Activated T-helper 17 cell treated with anti-CD3 and anti-CD28 coated beads, Interleukin-2, amount 50 U/mL, for 72 hours (primary cell): ENCODE measurements at places on chromosomes 5 and 9.

DNA sequence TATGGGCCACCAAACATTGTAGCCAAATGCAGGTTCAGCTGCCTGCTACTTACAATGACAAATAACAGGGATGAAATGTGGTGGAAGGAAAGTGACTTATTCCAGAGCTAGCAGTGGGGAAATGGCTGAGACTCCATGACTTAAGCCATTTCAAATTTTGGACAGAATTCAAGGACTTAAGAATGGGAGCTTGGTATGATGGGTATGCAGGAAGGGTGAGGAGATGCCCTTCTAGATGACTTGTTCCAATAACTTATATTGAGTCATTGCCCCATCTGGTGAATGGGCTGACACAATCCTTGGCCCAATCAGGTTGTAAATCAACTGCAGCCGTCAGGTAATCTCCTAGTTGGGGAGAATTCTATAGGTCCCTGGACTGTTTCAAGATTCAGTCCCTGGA lies 230.7 kb upstream of the SGCD start:
- ATAC-seq = no peak

DNA sequence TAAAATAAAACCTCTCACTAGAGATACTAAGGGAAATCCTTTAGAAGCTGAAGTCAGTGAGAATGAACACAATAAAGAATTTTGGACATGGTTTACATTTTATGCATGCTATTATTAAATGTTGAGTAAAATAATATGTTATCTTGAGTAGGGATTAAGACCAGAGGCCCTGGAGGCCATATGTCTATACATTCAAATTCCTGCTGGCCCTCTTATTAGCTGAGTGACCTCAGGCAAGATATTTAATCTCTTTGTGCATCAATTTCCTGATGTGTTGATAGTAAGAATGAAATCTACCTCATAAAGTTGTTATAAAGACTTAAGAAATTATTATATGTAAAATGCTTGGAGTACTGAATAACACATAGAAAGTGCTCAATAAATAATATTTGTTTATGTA lies 281.1 kb upstream of the KLF4 start:
- no peak for ATAC-seq

- no peak for ATAC-seq
These were observed 89.7 kb upstream of the IRX2 start for GRCh38 chr5:2841208-2841607.

GRCh38 chr9:73810585-73811215 lies 659.0 kb downstream of the ANXA1 start:
- ATAC-seq = no peak

GRCh38 chr9:89313842-89314241 lies 2.8 kb downstream of the CKS2 start:
- ATAC-seq = no peak

DNA sequence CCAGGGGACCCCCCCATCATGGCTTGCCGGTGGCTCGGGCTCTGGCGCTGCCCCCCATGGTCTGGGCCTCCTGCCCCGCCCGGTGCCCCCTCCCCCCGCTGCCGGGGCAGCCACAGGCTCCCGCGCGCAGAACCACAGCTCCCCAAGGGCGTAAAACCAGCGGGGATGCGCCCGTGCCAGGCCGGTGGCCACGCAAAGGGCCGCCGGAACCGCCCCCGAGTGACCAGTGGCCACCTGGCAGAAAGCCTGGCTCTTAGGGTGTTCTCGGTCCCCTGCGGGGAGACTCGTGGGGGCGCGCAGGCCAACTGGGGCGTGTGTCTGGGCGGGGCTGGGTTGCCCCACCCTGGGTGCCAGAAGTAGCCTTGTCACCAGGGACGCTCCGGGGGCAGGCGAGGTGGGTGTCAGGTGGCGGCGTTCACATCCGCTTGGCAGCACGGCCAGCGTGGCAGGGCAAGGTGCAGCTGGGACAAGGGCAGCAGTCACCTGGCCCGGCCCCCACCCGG lies 515 bp upstream of the AGPAT2 start:
- ATAC-seq = no peak

DNA sequence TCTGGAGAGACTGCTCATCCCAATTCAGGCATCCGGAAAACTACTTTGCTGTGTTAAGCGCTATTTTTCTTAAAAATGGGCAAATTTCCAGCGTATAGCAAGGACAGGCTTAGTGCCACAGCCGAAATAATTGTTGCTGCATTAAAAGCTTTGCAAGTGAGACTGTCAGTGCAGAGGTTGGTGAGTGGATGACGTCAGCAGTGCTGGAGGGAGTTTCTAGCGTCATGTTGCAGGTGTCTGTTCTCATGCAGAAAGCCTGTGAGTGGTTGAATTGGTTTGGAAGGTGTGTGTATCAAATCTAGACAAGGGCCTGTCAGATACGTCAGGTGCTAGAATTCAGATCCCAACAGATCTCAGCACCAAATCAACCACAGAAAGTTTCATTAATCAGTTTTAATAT lies 204.4 kb downstream of the TRIO start:
- ATAC-seq = no peak

DNA sequence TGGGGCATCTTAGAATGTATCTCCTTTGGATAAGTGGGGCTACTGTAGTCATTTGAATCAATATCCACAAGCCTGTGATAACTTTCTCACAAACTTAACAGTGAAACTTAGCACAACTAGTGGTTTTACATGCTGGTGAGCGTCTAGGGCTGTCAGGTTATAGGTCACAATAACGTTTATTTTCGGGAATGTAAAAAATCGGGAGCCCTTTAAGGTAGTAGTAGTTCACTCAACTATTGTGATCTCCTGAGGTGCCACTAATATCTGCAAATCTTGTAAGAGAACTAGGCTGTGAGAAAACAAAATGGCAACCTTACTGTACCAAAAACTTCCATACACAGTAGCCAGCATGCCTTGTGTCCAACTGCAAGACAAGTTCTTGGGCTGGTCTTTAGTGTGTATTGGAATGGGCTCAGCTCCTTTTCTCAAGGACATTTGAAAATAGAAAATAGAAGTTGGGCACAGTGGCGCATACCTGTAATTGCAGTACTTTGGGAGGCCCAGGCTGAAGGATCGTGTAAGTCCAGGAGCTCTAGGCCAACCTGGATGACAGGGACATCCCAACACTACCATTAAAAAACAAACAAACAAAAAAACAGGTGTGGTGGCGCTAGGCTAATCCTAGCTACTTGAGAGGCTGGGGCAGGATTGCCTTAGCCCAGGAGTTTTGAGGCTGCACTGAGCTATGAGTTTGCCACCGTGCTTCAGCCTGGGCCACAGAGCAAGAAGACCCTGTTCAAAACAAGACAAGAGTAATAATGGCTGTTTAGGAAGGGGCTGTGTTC lies 5.2 kb upstream of the PKN3 start:
- ATAC-seq = no peak

DNA sequence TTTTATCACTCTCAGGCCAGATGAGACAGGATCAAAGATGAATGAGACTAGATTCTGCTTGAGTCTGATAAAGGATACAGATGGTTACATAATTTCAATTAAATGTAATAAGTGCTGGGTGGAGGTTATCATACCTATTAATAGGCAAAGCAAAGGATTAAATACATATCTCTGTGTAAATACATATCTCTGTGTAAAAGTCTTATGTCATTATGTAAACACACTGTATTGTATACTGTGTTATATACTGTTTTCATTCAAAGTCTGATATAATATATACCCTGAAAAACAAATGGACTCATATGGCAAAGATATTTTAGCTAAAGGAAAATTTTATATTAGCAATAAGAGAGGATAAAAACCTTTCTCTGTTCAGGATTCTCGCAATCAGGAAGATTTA lies 605.8 kb upstream of the PTGER4 start:
- no peak for ATAC-seq

DNA sequence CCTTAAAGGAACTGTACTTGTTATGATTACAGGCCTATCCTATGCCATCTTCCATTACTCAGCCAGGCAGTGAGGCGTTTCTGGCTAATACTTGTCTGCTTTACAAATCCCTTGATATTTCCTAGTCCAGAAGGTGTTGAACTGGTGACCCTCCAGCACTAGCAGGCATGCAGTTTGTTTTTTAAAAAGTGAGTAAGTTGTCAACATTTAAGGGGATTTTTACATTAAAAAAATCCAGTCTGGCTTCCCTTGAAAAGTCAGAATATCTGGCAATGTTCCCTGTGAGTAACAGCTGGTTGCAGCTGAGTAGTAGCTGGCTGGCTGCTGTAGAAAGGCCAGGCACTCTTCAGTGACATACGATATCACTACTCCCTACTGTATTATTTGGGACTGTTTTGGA lies 21.8 kb downstream of the GRIN3A start:
- no peak for ATAC-seq
